Fibroblast of skin of left biceps (primary cell): ENCODE measurements at places on chromosomes 5 and 9.

DNA sequence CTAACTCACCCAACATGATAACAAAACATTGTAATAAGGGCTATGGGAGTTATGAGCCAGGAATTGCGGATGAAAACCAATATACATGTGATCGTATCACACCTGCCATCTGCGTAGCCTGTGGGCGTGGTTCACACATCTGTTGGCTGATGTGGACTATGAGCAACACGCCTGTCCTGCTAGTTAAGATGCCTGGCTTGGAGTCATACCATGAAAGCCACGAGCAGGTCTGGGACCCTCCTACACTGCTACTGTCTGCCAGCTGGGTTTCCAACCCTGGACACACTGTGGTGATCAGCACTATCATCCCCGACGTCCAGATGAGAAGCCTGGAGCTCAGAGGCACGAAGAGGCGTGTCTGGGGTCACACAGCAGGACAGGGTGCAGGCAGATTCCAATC lies 40.2 kb downstream of the STK10 start:
- no peak for DNase-seq

GRCh38 chr9:92715488-92716231 lies 45.7 kb upstream of the IPPK start:
- DNase-seq, result no peak

GRCh38 chr9:34689116-34689470 lies 2.0 kb downstream of the CCL19 start:
- DNase-seq, result no peak

GRCh38 chr5:63401436-63402046 lies 560.7 kb downstream of the HTR1A start:
- no peak for DNase-seq

- no peak for DNase-seq
Measured at GRCh38 chr9:34072410-34072809, 23.7 kb upstream of the UBAP2 start.

- DNase-seq, result no peak
Measured at GRCh38 chr5:334903-335739, 13.6 kb downstream of the AHRR start.

- DNase-seq, result no peak
Measured at GRCh38 chr5:42751044-42751443, 5.6 kb upstream of the CCDC152 start.

DNA sequence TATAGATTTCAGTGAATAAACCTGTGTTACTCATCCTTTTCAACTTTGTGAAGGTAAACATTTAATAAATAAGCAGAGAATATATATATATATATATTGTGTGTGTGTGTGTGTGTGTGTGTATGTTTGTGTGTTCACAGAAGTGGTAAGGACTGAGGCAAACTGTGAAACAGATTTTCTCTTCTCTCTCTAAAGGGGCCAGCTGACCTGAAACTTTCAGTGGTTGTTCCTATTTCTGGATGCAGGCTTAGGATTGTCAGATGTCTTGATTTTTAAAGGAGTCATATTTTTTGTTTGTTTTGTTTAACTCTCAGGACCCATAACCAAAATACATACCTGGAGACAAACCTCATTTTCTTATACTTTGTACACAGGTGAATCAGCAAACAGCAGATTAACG lies 714.9 kb upstream of the MEF2C start:
- DNase-seq, result no peak

GRCh38 chr5:3741374-3741770 lies 145.7 kb downstream of the IRX1 start:
- DNase-seq, result no peak

- no peak for DNase-seq
Measured at GRCh38 chr9:130837002-130837511, 2.0 kb downstream of the ABL1 start.

- DNase-seq, result no peak
Measured at GRCh38 chr5:149902177-149902576, 42.4 kb downstream of the PDE6A start.

GRCh38 chr9:127558581-127559246 lies 53.4 kb upstream of the STXBP1 start:
- DNase-seq, result no peak

DNA sequence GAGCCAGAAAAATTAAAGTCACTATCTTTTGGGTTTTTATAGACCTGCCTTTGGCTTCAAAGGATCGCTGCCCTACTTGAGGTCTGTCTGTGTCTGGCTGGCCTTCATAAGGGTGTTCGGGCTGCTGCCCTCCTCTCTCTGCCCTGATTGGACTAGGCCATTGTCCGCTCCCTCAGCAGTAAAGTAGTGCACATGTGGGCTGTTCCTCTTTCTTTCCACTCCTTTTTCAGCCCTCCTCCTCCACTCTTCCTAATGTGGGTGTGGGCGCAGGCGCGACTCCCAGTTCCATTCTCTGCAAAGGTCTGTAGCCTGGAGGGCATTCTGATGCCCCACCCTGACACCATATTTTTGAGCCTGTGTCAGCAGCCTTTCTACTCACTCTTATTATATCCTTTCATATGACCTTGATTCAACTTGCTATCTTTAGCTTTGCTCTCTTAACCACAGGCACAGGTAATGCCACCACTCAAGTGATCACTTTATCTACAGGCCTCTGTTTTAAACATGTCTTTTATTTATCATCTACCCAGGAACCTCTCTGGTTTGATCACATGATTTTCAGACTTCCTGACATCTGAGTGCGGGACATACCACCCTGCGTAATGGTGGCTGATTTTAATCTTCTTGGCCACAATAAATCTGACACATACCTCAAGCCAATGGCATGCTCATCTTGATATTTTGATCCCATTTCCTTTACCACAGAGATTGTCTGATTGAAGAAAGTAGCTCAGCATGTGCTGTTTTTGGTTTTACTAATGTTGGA lies 144.5 kb downstream of the AOPEP start:
- DNase-seq, result no peak

GRCh38 chr5:124287813-124288212 lies 458.6 kb downstream of the ZNF608 start:
- DNase-seq, result no peak

- no peak for DNase-seq
Measured at GRCh38 chr9:134193912-134194535, 29.7 kb upstream of the RNU6ATAC start.

- DNase-seq, result no peak
Measured at GRCh38 chr5:61766141-61766540, 434.1 kb downstream of the ZSWIM6 start.

GRCh38 chr9:134647359-134648080 lies 5.9 kb downstream of the COL5A1 start:
- no peak for DNase-seq

DNA sequence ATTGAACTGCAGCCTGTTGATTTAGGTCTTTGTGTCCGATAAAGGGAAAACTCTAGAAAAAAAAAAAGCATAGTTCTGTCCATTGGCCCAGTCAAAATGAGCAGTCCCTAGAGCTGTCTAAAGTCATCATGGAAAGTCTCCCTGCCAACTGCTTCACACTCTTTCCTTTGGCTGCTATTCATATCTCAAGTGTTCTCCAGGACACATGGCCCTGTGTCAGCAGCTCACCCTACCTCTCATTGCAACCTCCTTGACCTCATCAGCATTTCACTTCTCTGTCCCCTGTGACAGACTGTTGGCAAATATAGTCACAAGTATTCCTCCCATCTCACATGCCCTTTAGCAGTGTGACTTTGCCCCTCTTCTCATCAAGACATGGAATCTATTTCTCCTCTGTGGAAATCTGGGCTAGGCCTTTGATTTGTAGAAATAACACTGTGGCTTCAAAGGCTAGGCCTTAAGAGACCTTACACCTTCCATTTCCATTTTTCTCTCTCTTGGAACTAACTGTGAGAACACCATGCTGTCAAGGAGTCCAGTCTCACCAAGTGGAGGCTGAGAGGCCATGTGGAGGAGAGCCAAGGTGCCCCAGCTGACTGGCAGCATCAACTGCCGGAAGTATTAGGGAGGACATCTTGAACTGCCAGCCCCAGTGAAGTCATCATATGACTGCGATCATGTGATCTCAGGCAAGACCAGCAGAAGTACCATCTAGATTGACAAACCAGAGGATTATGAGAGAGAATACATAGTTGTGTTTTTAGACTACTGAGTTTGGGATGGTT lies 149.4 kb upstream of the TARS1 start:
- DNase-seq, result no peak

GRCh38 chr5:98398465-98398864 lies 375.0 kb upstream of the RGMB start:
- no peak for DNase-seq

DNA sequence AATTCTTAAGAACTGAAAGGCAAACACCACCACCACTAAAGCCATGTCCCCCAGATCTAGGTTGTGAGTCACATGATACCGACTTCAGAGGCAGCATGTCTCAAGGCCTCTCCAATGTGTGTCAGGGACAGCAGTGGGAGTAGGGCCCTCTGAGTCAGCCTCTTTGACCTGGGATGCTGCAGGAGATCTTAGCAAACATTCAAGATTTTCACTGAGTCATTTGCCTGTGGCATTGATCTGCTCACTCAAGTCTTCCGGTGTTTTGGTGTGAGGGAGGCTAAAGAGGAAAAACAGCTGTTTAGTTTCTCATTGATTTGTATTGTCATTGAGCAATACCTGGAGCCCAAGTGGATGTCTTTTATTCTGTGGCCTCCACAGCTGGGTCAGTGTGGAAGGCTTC lies 36.1 kb downstream of the TMC1 start:
- peak; percentile 44 for DNase-seq

DNA sequence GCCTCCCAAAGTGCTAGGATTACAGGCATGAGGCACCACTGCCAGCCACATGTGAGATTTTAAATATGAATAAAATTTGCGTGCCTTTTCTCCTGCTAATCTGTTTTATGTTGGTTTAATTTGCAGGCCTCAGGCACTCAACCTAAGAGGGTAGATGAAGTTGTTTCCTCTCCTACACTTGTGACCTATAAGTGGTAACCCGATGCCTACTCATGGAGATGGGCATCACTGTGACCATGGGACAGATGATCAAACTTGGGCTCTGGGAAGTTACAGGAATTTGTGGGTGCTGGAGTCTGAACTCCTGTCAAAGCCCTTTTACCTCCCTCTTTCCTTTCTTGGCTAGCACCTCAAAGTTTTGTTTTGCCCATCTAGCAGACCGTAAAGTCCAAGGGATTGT lies 1.1 kb downstream of the SLC28A3 start:
- DNase-seq, result no peak

DNA sequence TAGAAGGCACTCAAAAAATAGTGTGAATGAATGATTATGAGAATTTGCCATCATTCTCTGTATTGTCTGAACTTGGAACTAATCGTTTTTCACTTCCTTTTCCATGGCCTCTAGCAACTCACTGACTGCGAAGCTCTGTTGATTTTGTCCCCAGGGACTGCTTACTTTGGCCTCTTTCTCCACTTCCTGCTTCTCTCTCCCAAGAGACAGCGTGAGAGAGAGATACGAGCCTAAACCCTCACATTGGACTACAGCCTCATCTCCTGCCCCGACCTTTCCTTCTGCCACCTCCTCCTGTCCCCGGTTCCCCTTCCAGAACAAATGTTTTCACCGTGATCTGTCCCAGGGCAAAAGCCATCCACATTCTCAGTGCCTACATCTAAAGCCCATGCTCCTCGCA lies 300.8 kb upstream of the PANK3 start:
- no peak for DNase-seq

- DNase-seq, result no peak
Measured at GRCh38 chr5:86997516-86997915, 270.2 kb upstream of the RASA1 start.

DNA sequence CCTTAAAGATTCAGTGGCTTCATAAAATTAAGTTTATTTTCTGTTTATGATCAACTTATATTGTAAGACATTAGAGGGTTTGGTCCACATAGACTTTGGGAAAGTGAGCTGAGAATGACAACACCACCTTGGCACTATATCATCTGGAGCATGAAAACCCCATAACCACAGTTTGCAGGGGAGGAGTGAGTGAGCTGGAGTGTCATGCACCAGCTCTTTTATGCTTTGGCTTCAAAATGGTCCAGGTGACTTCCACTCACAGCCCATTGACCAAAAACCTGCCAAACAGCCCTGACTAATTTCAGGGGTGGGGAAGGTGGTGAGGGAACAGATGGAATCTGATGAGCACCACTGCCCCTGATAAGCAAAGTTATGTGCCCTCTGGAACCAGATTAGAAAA lies 295.8 kb downstream of the DMRTA1 start:
- DNase-seq, result no peak

GRCh38 chr5:160685695-160686094 lies 166.3 kb downstream of the ATP10B start:
- DNase-seq, result no peak

DNA sequence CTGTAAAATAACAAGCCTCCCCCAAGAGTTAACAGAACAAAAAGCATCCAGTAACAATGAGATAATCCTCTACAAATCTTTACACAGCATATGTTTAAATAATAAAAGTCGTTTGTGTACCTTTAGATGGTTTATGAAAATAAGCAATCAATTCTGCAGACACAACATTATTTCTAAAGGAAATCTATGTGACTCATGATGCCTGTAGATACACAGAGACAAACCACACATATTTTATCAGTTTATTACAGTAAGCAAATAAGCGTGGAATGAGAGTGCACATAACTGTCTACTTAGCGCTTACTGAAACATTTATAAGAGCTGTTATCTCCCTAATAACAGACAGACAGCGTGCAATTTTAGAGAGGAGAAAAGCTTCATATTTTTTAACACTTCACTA lies 243.6 kb downstream of the AP3B1 start:
- peak; percentile 1 for DNase-seq

DNA sequence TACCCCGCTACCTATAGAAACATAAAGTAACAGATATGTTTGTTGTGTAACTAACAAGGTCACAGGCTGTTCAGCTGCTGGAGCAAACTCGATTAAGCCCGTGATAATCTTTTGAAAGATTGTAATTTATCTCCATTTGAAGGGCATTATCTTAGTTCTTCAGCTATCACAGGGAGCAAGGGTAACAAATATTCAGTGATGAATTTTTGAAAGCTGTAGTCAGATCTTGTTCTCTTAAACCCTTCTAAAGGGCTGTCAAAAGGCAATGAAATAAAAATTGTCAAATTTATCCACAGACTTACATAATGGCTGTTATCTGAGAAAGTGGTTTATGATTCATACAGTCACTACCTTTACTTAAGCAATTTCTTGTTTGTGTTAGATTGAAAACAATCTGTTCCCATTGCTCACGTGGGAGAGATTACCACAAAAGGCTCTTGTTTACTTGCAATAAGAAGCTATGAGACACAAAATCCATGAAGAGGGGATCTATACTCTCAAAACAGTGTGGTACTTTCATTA lies 78.3 kb upstream of the ZNF608 start:
- peak; percentile 12 for DNase-seq

GRCh38 chr9:93634311-93635185 lies 58.2 kb downstream of the PHF2 start:
- DNase-seq, result no peak

DNA sequence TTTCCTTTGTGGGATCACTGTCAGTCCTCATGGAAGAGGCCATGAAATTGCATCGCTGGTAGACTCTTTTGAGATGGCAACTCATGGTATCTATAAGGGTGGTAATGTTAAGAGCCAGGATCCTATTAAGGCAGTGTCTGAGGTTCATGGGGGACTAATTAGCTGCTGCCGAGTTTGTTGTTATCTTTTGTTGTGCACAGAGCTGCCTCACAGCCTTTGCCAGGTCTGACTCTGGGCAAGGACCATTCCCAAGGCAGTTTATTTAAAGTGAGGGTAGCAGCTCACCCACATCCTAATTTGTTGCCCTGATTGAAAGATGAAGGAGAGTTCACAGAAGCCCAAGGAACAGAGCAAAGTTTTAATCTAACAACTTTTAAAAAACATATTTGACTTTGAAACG lies 7.9 kb downstream of the SMARCA2 start:
- no peak for DNase-seq

GRCh38 chr9:37968228-37968701 lies 64.3 kb upstream of the SLC25A51 start:
- DNase-seq, result no peak
